Fibroblast of skin of left quadriceps (primary cell): ENCODE measurements at places on chromosomes 3 and 15.

DNA sequence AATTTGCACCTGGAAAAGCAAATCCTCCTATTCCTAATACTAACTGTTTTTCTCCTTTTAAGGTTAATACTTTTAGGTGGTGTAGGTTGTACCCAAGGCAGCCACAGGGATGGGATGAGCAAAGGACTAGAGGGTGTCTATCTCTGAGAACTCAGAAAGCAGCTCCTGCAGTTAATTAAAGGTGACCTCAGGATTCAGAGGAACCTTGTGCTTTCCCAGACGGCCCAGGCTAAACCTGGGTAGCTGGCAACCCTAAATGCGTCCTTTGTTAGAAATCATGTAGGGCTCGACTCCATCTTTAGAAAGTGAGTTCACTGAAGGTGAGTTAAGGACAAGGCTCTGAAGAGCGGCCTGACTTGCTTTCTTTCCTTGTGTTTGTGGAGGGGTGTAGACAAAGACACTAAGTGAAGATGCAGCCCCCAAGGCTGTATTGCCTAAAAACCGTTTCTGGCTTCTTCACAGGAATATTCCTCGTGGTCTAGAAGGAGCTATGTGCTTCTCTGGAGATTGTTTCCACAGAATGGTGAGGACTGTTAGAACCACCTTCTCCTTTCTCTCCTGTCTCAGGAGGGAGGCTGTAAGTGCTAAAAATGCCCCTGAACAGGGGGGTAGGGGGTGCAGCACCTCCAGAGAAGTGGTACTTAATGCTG is 14.9 kb downstream of the FNDC3B start:
- no peak for DNase-seq

GRCh38 chr15:80950291-80951078 is 39.1 kb downstream of the MESD start:
- no peak for DNase-seq

DNA sequence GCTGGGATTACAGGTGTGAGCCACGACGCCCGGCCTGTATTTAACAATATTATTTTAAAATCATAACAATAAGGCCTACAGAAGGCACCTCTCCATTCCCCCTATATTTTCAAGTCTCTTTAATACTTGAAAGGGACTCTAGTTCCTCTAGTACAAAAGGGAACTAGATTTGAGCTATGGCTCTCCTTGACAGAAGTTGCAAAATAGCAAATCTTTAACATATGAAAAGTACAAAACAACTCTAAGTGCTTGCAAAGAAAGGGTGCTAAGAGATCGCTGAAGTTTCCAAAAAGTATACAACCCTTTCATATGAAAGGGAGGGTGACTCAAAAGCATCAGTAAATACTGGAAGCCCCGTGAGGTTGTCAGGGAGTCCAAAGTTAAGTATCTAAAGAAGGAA is 23.8 kb downstream of the AP3S2 start:
- no peak for DNase-seq

GRCh38 chr3:190229632-190230424 is 92.4 kb downstream of the CLDN1 start:
- no peak for DNase-seq

- no peak for DNase-seq
Measured at GRCh38 chr15:56051676-56052075, 58.3 kb upstream of the NEDD4 start.

DNA sequence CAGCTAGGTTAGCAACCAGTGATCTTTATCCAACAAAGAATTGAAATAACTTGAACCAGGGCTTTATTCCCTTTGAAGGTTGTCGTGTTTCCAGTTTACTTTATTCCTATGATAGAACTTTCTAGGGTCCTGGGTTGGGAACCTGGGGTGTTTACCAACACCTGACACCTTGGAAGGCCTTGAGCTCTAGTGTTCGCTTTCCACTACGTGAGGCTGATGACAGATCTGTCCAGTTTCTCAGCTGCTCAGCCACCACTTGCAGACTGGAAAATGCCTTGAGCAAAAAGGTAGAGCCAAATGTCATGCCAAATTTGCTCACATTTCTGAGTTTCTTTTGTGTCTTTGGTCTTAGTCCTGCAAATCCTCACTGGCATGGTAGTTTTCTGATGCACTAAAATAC is 227.2 kb downstream of the ADAMTSL3 start:
- no peak for DNase-seq

GRCh38 chr3:72439321-72440183 is 408.7 kb downstream of the SHQ1 start:
- DNase-seq: no peak

- DNase-seq: peak; percentile 98
Measured at GRCh38 chr3:170751083-170751898, 118.7 kb downstream of the RPL22L1 start.

DNA sequence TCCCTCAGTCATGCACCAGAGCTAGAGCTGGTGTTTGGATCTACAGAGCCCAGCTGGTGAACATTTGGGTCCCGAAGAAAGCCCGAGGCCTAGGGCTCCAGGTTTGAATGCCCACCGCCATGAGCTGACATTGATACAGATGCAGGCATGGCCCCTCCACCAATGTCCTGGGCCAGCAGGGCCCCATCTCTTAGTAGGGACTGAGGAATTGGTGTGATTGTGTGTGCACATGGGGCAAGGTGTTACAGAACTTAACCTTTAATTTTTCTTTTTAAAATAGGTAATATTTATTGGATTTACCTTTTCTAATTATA is 11.0 kb downstream of the PODXL2 start:
- no peak for DNase-seq

DNA sequence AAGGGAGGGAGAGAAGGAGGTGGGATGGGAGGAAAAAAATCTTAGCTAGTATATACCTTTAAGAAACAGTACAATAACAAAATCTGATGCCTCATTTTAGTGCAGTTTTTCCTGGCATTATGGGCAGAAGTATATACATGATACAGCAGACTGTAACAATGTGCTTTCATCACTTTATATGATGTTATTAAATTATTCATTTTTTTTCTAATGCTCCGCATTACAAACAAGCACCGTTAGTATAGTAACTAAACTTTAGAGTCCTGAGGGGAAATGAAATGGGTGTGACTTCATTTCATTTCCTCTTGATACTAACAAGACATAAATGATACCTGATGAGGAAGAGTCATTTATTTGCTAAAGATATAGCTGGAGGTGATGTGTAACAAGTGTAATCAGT is 325.3 kb downstream of the ZNF385D start:
- no peak for DNase-seq

- DNase-seq: no peak
Measured at GRCh38 chr3:126446791-126447190, 28.9 kb downstream of the ZXDC start.

DNA sequence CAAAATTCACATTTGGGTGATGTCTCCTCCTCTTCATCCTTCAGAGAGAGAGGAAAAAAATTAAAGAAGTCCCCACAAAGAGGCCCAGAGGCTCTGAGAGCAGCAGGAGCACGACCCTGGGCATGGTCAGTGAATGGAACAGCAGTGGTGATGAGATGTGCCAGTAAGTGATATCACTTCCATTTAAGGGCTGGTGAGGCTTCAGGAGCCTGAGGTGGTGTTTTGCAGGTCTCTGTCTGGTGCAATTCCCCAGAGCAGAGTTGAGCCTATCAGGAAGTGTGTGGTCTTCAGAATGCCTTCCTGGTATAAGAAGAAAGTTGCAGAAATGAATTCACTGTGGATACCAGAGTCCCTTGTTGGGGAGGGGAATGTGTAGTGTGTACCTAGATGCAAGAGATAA is 21.4 kb downstream of the ERICH6 start:
- no peak for DNase-seq

DNA sequence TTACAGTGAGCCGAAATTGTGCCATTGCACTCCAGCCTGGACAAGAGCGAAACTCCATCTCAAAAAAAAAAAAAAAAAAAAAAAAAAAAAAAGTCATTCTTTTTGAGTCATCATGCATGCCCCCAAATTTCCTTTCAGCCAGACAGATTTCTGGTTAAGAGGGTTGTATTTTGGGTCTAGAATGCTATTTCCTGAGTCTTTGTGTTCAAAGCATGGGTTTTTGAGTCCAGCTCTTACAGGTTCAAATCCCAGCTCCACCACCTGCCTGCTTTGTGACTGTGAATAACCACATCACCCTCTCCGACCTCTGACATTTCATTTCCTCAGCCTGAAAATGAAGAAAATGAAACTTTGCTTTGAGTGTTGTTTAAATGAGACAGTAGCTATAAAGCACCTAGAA is 9.3 kb upstream of the C15orf61 start:
- no peak for DNase-seq

- no peak for DNase-seq
Measured at GRCh38 chr15:48510976-48511375, 134.5 kb downstream of the FBN1 start.

GRCh38 chr3:8637348-8637747 is 7.2 kb downstream of the SSUH2 start:
- no peak for DNase-seq

GRCh38 chr3:2589336-2589969 is 490.8 kb downstream of the CNTN4 start:
- no peak for DNase-seq

DNA sequence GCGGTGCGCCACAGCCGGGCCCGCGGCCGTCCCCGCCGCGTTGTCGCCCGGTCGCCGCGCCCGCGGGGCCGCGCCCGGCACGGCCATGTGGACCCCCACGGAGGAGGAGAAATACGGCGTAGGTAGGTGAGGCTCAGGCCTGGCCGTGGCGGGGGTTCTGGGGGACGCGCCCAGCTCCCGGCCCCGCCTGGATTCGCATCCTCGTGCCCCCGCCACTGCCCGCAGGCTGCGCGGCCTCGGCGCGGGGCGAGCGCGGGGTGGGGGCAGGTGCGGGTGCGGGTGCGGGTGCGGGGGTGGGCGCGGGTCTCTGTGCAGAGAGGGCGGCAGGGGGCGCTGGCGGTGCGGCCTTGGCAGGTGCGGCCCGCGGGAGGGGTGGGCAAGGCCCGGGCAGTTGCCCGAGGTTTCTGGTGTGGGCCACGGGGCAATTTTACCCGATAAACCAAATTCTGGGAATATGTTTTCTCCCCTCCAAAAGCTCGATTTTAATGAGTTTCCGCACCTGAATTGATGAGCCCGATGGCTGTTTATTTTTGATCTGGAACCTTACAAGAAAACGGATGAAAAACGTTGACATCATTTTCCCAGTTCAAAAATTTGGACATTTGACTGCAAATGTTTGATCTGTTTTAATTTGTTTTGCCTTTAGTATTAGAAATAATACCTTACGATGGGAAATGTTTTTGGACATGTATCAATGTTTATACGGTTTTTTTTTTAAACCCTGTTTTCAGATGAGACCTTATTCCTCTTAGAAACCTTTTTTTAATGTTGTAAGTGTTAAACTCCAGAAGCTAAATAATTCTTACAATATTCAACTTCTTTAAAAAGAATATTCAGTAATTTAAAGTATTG is 678 bp downstream of the DOCK3 start:
- no peak for DNase-seq

DNA sequence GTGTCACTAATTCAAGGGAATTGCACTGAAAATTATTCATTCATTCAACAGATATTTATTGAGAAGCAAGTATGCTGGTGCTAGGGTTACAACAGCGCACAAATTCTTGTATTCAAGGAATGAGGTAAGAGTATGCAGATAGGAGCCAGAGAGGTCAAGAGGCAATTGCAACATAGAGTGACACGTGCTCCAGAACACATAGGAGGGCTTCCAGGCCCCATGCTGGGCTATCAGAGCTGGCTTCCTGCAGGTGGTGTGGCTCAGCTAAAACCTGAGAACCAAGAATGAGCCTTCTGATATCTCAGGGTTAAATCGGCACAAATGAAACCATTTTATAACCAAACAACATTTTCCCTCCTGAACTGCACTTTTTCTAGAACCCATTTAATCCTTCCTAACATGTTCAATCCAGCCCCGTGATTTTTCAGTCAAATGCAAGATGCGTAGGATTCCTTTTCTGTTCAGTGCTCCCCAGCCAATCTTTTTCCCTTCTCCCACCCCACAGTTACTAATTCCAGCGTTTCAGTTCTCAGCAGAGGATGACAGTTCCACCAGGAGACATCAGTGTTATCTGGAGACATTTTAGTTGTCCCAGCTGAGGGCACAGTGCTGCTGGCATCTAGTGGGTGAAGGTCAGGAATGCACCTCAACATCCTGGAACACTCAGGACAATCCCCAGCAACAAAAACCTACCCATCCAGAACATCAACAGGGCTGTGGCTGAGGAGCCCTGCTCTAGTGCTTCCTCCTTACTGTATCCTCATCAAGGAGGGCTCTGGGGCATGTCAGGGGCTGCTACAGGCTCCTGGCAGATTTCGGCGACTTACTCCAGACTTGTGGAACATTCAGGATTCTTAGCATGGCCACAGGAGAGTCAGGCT is 13.1 kb downstream of the CCR5AS start:
- no peak for DNase-seq

DNA sequence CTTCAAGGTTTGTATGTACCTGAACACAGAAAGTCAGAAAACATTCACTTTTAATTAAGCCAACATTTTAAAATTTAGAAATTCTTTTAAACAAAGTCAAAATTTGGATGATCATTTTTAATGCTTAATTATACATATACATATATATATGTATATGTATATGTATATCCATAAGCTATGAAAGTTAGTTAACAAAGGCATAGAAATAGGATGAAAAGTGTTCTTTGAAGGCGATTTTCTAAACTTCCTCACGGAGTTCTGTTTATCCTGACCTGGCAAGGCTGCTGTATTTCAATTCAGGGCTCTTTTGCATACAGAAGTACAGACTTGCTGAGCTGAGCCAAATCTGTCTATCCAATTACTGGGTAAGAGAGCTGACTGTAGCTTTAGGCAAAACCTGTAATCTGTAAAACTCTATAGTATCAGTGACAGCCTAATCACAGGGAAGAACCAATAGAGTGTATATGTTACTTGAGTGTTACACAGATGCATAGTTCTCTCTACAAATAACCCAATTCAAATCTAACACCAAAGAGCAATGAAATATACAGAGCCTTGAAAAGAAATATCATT is 32.1 kb upstream of the THRB start:
- no peak for DNase-seq

- DNase-seq: no peak
Measured at GRCh38 chr3:102353805-102354204, 81.0 kb upstream of the ZPLD1 start.

- peak; percentile 78 for DNase-seq
Measured at GRCh38 chr3:55476515-55476914, 10.6 kb downstream of the WNT5A start.

DNA sequence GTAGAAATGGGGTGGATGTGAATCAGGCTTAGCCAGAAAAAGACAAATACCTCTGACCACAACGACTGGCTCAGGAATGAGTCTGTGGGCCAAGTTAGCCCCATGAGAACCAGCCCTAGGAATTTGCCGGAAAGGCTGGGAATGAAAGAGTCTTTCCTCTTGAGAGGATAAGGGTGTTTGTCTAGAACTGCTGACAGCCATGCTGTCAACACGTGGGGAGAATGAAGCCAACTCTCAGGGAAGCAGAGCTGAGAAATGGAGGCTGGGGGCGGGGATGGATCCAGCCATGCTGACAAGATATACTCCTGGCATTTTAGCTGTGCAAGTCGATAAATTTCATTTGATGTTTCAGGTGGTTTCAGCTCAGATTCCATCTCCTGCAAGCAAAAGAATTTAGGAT is 10.6 kb upstream of the SLC6A1 start:
- DNase-seq: peak; percentile 67
